ENCODE measurements at places on chromosomes 3 and 15. TPM values are rescaled to one million over a fixed set of nuclear protein-coding genes. Genes with fewer than 3 reads are reported as not detected.
A peak's percentile ranks its signal among the peaks of the same experiment; 100 is the strongest.

DNA sequence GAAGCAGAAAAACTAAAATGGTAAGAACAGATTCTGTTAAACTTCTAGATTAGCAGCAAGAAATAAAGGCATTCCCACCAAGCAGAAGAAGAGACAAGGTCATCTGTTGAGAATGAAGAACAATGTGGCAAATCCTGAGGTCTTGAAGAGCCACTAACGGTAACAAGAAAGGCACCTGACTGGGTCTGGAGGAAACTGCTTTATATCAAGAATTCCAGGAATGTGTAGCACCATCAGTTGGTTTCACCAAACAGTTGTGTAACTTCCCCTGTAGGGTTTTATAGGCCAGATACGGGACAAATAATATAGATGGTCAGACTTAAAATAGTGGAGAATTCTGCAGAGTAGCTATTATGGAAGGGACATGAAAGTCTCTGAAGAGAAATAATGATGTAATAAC, 57.3 kb downstream of the ACAP2 start:
- H3K27ac ChIP-seq: no peak overlapping the region
- H3K4me1 ChIP-seq: peaks cover 25% of the 10 kb centered on the region
- no peak overlapping the region for H3K4me3 ChIP-seq
- DNase-seq: no peak
- no peaks in the 10 kb centered on the region for H3K27me3 ChIP-seq

DNA sequence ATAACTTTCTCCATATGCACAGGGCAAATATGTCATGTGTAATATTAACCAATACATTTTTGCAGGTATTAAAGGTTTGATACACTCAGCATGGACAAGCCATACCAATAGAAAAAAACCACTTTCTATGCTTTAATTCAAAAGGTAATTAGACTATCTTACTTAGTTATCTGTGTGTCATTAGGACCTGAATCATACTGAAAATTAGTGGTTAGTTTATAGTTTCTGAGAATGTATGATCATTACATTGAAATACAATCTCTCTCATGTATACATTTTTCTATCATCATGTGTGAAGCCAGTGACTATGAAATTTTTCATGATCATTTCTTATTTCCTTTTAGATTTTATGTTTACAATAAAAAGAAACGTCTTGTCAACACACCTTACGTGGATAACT, 16.3 kb downstream of the RPS27L start:
- no peaks in the 10 kb centered on the region for H3K4me1 ChIP-seq
- H3K27me3 ChIP-seq: no peaks in the 10 kb centered on the region
- H3K36me3 ChIP-seq: peaks cover 10% of the 10 kb centered on the region
- H3K4me3 ChIP-seq: no peak overlapping the region

DNA sequence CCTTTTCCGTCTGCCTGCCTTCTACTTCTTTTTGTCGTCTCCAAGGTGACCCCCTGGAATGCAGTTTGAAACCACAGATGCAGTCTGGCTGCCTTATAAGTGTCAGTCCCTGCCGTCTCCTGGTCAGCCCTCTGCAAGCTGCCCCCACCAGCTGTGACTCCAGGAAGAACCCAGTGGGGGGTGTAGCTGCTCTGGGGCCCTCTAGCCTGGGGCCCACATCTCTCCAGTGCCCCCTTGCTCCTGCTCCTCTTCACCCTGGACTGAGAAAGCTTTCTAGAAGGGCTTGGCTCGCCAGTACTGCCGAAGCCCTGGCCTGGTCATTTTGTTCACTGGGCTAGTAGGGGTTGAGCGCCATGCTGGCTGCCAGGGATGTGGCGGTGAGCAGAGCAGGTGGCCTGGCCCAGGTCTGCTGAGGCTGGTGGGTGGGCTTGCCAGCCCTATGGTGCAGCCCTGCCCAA, 21.3 kb downstream of the SYNM start:
- H3K36me3 ChIP-seq: peaks cover 17% of the 10 kb centered on the region
- H3K27ac ChIP-seq: no peak overlapping the region
- H3K4me1 ChIP-seq: peaks cover 8% of the 10 kb centered on the region

DNA sequence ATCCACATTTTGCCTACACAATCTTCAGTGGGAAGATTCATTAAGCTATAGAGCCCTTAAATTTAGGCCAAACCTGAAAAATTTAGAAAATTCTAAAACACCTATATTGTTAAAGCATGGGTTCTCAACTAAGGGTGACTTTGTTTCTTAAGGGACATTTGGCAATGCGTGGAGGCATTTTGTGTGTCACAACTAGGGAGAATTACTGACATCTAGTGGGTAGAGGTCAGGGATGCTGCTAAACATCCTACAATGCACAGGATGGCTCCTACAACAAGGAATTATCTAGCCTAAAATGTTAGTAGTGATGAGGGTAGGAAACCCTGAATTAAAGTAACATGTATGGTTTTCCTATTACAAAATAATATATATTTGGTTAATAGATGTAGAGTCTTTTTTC, 55.8 kb downstream of the TBC1D5 start:
- H3K4me1 ChIP-seq: peaks cover 3% of the 10 kb centered on the region
- DNase-seq: no peak
- H3K36me3 ChIP-seq: peaks cover 2% of the 10 kb centered on the region
- H3K4me3 ChIP-seq: no peak overlapping the region

GRCh38 chr3:44885618-44886017, 11.2 kb downstream of the TGM4 start:
- DNase-seq: no peak
- H3K4me3 ChIP-seq: no peak overlapping the region
- H3K36me3 ChIP-seq: no peaks in the 10 kb centered on the region
- no peak overlapping the region for H3K27ac ChIP-seq
- peaks cover 13% of the 10 kb centered on the region for H3K27me3 ChIP-seq
- H3K4me1 ChIP-seq: no peaks in the 10 kb centered on the region

- DNase-seq: no peak
- peak overlapping the region; percentile 89 for H3K27ac ChIP-seq
- no peak overlapping the region for H3K4me3 ChIP-seq
- H3K36me3 ChIP-seq: no peaks in the 10 kb centered on the region
- H3K27me3 ChIP-seq: no peaks in the 10 kb centered on the region
Measured at GRCh38 chr3:74643636-74644035, 29.2 kb upstream of the CNTN3 start.

Gene MAPKBP1
- total RNA-seq: 28.9 TPM

Gene UROC1
- total RNA-seq: not detected

Gene HTR3E
- not detected for total RNA-seq
